T47D (cell line): ENCODE measurements at places on chromosomes 3 and 15.

DNA sequence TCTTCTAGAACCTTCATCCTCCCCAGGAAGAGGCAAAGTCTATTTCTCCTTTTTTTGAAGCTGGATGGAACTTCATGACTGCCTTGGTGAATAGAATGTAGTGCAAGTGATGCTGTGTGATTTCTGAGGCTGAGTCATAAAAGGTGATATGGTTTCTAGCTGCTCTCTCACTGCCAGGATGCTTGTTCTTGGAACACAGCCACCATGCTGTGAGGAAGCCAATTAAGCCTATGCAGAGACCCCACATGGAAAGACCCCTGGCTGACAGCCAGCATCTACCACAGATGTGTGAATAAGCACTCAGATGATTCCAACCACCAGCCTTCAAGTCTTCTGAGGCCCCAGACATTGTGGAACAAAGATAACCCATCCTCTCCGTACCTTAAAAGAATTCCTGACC is 57.0 kb downstream of the ISL2 start:
- no peak for DNase-seq

DNA sequence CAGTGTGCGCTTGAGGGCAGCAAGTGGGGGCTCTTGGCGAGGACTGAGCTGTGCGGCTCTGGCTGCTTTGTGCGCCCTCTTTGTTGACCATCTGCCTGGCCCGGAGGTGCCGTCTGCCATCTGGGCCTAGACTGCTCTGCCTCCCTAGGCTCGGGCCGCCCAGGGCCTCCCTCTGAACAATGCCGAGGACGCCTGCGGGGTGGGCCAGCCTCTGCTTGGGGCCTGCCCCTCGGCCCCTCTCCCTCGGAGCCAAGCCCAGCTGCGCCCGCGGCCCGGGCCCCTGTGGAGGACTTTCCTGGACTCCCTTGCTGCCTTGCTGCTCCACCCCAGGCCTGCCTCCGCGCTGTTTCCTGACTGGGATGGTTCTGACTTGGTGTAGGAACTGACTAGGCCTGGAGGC is 31.9 kb upstream of the SPSB4 start:
- DNase-seq: no peak

DNA sequence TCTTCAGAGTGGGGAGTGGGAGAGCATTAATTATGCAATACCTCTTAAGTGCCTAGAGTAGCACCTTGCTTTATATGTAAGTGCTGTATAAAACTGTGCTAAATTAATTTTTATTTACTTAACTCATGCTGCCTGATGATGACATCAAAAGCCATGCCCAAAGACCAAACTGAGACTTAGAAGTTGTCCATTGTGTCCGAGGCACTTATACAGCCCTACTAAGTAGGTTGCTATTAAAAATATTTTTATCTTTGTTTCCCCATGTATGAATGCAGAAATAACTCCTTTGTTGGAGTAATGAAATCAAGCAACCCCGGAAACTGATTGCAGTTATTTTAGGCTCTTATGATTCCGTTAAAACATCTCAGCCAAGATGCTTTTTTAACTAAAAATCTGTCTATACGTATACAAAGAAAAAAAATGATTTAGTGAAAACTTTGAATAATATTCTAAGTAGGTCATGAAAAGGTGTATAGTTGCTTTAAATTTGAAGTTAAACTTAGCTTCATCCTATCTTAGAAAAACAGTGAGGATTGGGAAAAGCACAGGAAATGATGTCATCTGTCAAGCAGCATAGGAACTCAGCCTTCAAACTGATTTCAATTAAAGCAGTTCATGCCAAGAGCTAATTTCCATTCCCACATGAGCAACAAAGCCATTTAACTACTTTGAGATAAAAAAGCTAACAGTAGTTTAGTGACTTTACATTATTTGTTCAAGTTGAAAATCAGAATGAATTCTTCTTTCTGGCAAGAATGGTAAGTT is 43.0 kb downstream of the FBN1 start:
- DNase-seq: no peak

- DNase-seq: no peak
Measured at GRCh38 chr15:80121546-80121945, 31.3 kb upstream of the FAH start.
